Esophagus muscularis mucosa (tissue), 4 donors: ENCODE measurements at places on chromosomes 3 and 15. TPM values are rescaled to one million over a fixed set of nuclear protein-coding genes. Genes with fewer than 3 reads are reported as not detected.

GRCh38 chr15:58737298-58737697 lies 12.2 kb downstream of the ADAM10 start:
- DNase-seq: no peak
- no peaks in the 10 kb centered on the region for H3K27me3 ChIP-seq
- H3K36me3 ChIP-seq: no peaks in the 10 kb centered on the region
- H3K4me3 ChIP-seq: no peak overlapping the region
- no peak overlapping the region for H3K27ac ChIP-seq

SKOR1 gene
- 0.69 TPM for total RNA-seq

DNA sequence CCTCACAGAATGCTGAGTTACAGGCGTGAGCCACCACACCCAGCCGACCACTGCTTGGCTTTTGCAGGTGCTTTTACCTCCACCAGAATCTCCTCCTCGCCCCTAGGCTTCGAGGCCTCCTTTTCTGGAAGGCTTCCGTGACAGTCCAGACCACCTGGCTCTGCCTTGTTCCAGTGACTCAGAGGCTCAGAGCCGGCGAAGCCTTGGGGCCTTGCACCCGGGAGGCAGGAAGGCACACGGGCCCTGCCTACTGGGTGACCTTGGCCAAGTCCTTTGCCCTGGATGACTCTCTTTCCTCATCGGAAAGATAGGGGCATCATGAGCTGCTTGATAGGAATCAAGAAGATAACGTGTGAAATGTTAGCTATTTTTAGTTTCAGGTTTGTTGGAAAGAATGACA lies 31.3 kb upstream of the FURIN start:
- no peak for DNase-seq
- peaks cover 4% of the 10 kb centered on the region for H3K4me1 ChIP-seq
- no peak overlapping the region for H3K4me3 ChIP-seq
- no peaks in the 10 kb centered on the region for H3K36me3 ChIP-seq

DNA sequence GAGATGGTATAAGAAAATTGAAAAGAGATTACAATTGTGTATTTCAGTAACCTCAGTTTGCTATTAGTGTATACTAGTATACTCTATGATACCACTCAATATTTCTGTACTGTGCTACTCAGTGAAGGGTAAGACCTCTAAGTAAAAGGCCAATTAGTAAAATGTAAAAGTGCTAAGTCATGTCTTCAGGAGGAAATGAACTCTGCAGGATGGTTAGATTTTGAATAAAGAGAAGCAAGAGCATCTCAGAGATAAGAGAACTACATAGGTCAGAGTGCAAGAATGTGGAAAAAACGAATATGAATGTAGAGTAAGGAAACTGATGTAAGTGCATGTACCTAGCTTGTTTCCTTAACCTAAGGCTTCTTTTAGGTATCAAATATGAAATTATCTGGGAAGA lies 796.6 kb upstream of the GBE1 start:
- peaks cover 8% of the 10 kb centered on the region for H3K4me1 ChIP-seq
- H3K27me3 ChIP-seq: no peaks in the 10 kb centered on the region
- DNase-seq: no peak
- H3K4me3 ChIP-seq: no peak overlapping the region
- H3K27ac ChIP-seq: no peak overlapping the region

DNA sequence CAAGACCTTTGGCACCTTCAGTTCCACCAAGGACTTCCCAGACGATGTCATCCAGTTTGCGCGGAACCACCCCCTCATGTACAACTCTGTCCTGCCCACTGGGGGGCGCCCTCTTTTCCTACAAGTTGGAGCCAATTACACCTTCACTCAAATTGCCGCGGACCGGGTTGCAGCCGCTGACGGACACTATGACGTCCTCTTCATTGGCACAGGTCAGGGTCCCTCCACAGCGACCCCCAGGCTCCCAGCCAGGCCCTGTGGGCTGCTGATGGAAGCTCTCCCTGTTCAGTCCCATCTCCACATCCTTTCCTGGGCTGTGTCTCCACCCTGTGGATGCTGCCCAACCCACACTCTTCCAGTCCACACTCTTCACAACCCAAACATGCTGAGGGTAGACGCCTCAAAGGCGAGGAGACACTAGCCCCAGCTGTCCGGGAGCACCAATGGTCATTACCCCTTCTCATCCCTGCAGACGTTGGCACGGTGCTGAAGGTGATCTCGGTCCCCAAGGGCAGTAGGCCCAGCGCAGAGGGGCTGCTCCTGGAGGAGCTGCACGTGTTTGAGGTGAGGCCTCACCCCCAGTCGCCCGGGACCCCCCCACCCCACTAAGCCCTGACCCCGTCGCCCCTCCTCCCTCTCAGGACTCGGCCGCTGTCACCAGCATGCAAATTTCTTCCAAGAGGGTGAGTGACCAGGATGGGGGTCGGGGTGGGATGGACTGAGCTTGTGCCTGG lies 4.3 kb upstream of the LSMEM2 start:
- no peak overlapping the region for H3K27ac ChIP-seq
- H3K36me3 ChIP-seq: peaks cover 8% of the 10 kb centered on the region
- peaks cover 56% of the 10 kb centered on the region for H3K4me1 ChIP-seq
- peaks cover 40% of the 10 kb centered on the region for H3K27me3 ChIP-seq
- no peak overlapping the region for H3K4me3 ChIP-seq
- DNase-seq: no peak

DNA sequence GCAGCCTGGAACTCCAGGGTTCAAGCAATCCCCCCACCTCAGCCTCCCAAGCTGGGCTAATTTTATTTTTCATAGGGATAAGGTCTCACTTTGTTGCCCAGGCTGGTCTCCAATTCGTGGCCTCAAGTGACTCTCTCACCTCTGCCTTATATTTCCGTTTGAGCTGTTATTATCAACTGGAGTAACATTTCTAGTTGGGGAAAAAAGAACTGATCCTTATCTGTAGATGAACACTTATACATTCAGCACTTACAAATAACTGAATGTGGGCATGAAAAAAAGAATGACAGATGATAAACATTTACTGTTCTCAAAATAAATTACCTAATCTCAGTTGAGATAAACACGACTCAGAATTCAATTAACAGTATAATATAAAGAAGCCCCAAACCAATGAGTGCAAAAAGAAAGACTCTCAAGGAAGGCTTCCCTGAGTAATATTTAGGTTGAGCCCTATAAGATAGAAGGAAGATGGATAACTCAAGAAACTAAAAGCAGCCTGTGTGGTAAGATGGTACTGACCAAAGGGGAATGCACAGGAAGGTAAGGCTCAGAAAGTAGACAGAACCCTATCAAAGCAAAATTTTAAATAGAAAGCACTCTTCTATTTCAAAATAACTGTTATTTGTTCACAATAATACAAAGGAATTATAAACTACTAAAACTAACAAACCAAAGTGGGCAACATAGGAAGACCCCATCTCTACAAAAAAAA lies 11.8 kb downstream of the UBE3A start:
- H3K27me3 ChIP-seq: no peaks in the 10 kb centered on the region
- H3K4me1 ChIP-seq: peaks cover 26% of the 10 kb centered on the region
- no peaks in the 10 kb centered on the region for H3K36me3 ChIP-seq

ALG1L2 gene
- not detected for total RNA-seq

DNA sequence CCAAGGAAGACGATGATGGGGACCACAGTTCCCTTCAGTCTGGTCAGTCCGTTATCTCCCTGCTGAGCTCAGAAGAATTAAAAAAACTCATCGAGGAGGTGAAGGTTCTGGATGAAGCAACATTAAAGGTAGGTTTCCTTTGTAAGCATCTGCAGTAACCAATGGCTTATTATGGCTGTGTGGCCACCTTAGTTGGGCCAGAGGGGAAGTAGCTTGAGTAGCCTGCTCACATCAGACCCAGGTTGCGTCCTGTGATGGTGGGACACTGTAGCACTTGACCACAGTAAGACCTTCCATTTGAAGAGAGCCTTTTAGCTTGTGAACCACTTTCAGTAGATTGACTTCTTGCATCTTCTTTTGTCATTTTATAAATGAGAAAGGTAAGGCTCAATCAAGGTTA lies 22.6 kb downstream of the STARD5 start:
- no peak overlapping the region for H3K4me3 ChIP-seq
- no peaks in the 10 kb centered on the region for H3K36me3 ChIP-seq
- DNase-seq: no peak

GRCh38 chr15:24977686-24978085 lies 22.9 kb downstream of the SNRPN start:
- H3K27me3 ChIP-seq: no peaks in the 10 kb centered on the region
- H3K36me3 ChIP-seq: peaks cover 71% of the 10 kb centered on the region
- H3K27ac ChIP-seq: no peak overlapping the region
- peaks cover under 1% of the 10 kb centered on the region for H3K4me1 ChIP-seq
- H3K4me3 ChIP-seq: no peak overlapping the region

DNA sequence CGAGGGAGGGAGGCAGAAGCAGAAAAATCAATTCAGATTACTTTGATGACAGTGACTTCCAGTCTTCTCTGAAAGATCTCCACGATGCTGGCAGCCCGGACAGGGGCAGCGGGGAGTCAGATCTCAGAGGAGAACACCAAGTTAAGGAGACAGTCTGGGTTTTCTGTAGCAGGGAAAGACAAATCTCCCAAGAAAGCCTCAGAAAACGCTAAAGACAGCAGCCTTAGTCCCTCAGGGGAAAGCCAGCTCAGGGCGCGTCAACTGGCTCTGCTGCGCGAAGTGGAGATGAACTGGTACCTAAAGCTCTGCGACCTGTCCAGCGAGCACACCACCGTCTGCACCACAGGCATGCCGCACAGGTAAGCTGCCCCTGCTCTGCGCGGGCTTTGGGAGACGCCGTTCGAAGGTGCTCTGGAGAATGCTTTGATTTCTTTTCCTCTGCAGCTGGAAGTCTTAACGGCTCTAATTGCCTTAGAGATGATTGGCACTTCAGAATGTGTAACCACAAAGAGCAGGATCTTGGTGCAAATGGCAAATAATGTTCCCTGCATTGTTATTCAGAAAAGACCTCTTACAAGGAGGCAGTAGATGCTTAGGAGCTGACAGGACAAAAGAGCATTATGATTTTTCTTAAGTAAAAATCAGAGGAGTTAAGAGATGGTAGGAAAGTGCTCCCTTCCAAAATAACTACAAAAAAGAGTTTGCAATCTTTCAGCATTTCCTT lies at the start of gene KCNAB1:
Gene KCNAB1, plus strand, starts transcription at position 51 of the 724 bp plus-strand sequence.
- no peaks in the 10 kb centered on the region for H3K4me1 ChIP-seq
- no peak within 1 kb of the TSS for H3K27ac ChIP-seq
- H3K4me3 ChIP-seq: no peak within 1 kb of the TSS
- no peaks in the 10 kb centered on the region for H3K36me3 ChIP-seq
- H3K27me3 ChIP-seq: no peaks in the 10 kb centered on the region

- no peaks in the 10 kb centered on the region for H3K36me3 ChIP-seq
- no peaks in the 10 kb centered on the region for H3K27me3 ChIP-seq
- H3K4me3 ChIP-seq: no peak overlapping the region
- no peaks in the 10 kb centered on the region for H3K4me1 ChIP-seq
Measured at GRCh38 chr3:27675287-27675686, 46.8 kb downstream of the EOMES start.

DNA sequence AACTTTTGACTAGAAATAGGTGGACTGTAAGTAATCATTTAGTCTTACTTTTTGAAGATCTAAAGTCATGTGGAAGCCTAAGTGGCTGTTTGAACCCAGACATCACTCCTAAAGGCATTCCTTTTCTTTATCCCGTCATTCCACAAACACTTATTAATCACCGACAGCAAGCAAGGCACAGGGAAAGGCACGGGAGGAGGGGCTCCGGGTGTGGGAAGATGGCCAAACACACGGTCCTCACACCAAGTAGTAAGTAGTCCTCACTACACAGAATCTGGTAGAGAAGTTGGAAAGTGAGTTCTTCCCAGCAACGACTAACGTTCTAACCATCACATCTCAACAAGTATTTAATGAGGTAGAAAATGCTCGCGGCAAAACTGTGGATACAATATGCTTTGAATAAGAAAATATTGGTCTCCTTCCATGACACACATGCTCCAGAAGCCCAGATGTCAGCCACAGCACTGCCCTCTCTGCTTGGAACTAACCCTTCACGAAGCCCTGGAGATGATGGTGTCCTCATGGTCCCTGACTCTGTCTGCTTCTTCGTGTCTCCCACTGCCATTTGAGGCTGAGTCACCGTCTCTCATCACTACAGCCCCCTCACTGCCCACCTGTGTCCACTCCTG lies 202.2 kb downstream of the OPA1 start:
- no peak for DNase-seq
- peaks cover 4% of the 10 kb centered on the region for H3K27me3 ChIP-seq
- no peaks in the 10 kb centered on the region for H3K36me3 ChIP-seq

- no peak overlapping the region for H3K27ac ChIP-seq
- H3K4me3 ChIP-seq: no peak overlapping the region
- no peaks in the 10 kb centered on the region for H3K36me3 ChIP-seq
- peaks cover 24% of the 10 kb centered on the region for H3K4me1 ChIP-seq
- no peaks in the 10 kb centered on the region for H3K27me3 ChIP-seq
Measured at GRCh38 chr15:60679256-60679655, 200.3 kb upstream of the ICE2 start.

FBXO40 gene
- total RNA-seq: not detected

GRCh38 chr3:59885101-59885500 lies 835.3 kb upstream of the CFAP20DC start:
- no peak overlapping the region for H3K27ac ChIP-seq
- no peak for DNase-seq
- no peaks in the 10 kb centered on the region for H3K27me3 ChIP-seq
- H3K4me3 ChIP-seq: no peak overlapping the region
- H3K4me1 ChIP-seq: no peaks in the 10 kb centered on the region
- no peaks in the 10 kb centered on the region for H3K36me3 ChIP-seq

DNA sequence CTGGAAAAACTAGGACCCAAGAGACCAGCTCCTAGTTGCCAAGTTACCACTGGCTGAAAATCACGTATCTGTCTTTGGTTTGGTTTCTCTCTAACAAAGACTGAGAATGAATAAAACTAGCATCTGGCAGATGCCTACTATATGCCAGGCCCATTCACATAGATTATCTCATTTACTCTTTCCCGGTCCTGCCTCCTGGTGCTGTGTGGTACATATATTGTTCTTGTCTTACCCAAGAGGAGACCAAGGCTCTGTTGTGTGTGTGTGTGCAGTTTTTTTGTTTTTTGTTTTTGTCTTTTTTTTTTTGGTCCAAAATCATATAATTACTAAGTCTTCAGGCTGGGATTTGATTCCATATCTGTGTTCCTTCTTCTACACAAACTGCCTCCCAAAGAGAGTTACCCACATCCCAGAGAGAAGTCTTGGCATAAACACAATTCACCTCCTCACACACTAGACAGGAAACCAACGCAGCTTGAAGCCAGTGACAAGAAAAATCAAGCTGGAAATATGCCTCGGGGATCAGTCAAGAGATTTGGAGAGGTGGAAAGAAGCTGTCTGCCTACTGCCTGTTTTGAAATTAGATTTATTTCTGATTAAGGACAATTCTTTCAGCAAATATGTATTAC lies 891 bp downstream of the AHSG start:
- peaks cover 18% of the 10 kb centered on the region for H3K4me1 ChIP-seq
- no peaks in the 10 kb centered on the region for H3K36me3 ChIP-seq
- H3K27ac ChIP-seq: no peak overlapping the region

GRM7 gene
- total RNA-seq: not detected

ZMYND10 gene
- not detected for total RNA-seq

GRCh38 chr3:27287052-27287451 lies 82.1 kb downstream of the NEK10 start:
- H3K27me3 ChIP-seq: no peaks in the 10 kb centered on the region
- DNase-seq: no peak
- peaks cover 17% of the 10 kb centered on the region for H3K4me1 ChIP-seq
- no peak overlapping the region for H3K4me3 ChIP-seq

GRCh38 chr3:123298903-123299302 lies 97.2 kb downstream of the SEC22A start:
- H3K36me3 ChIP-seq: peaks cover 49% of the 10 kb centered on the region
- no peaks in the 10 kb centered on the region for H3K27me3 ChIP-seq
- no peak overlapping the region for H3K4me3 ChIP-seq
- H3K27ac ChIP-seq: no peak overlapping the region
- no peaks in the 10 kb centered on the region for H3K4me1 ChIP-seq

GOLGA6A gene
- total RNA-seq: not detected

GRCh38 chr3:41715376-41715775 lies 246.5 kb downstream of the ULK4 start:
- H3K4me3 ChIP-seq: no peak overlapping the region
- no peak for DNase-seq
- no peaks in the 10 kb centered on the region for H3K36me3 ChIP-seq
- no peaks in the 10 kb centered on the region for H3K27me3 ChIP-seq
- no peak overlapping the region for H3K27ac ChIP-seq
